Gastrocnemius medialis (tissue), 4 donors: ENCODE measurements at places on chromosomes 5 and 9. TPM values are rescaled to one million over a fixed set of nuclear protein-coding genes. Genes with fewer than 3 reads are reported as not detected.

DNA sequence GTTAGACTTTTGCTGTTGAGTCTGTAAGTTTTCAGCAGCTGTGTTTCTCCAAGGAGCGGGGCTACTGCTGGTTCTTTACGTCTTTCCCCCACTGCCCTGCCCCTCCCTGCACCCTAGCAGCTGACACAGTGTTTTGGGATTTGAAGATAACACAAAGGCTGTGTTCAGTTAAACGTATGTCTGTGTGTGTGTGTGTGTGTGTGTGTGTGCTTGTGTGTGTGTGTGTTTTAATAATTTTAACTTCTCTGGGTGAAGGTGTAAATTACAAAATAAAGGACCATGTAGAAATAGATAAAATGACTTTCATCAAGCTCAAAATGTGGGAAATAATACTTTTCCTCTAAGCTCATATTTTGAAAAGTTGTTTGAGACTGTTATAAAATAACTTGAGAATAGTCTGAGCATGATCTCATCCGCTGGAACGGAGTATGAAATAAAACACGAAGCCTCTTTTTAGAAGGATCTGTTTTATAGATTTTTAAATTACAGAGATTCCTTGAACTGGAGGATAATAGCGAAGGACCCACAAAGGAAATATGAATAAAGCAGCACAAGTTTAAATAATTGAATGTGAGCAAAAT is 10.9 kb downstream of the ABL1 start:
- DNase-seq, result no peak

DNA sequence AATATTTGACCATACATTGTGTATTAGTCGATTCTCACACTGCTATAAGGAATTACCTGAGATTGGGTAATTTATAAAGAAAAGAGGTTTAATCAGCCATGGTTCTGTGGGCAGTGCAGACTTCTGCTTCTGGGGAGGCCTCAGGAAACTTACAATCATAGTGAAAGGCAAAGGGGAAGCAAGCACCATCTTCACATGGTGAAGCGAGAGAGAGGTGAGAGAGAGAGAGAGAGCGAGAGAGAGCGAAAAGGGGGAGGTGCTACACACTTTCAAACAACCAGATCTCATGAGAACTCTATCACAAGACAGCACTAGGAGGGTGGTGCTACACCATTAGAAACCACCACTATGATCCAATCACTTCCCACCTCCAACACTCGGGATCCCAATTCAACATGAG is 4.1 kb upstream of the GRAMD2B start:
- no peak for DNase-seq

DNA sequence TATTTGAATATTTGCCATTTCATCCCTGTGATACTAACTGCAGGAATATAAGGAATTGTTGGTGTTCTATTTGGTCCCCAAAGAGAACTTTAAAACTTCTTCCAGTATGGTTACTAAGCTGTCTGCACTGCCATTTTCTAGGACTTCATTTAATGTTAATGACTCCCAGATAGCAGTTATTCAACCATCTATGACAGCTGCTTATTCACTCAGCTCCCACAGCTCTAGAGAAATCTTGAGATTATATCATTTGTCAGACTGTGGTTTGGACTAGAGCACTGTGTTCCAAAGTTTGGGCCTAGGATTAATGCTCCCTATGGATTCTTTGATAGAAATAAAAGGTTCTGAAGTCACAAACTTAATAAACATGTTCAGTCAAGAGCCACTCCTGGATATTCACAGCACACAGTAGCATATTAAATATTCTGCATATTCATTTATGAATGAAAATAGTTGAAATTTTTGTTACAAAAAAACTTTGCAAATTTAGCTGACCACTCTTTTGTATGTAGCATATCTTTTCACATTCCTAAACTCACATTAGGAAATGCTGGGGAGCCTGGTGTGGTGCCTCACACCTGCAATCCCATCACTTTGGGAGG is 173.7 kb downstream of the NFIB start:
- DNase-seq, result no peak

DNA sequence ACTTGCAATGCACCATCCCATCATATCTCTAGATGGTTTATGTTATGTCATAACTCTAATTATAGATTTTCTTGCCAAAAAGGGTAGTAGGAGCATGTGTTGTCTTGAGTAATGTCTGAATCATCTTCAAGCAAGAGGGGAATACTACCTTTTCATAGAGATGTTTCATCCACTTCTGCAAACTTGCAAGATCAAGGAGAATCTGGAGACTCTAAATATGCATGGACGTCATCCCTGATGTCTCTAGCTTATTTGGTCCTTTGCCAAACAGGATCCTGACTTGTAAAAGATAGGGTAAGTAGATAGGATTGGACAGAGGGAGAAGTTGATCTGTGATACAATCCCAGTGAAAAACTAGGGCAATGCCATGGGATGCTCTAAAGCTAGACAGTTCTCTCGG is 246.5 kb downstream of the DMRTA1 start:
- DNase-seq, result no peak

- DNase-seq, result no peak
These were observed 147.4 kb downstream of the TRIM36 start for GRCh38 chr5:115022303-115022702.

GRCh38 chr5:172437445-172438318 is 16.6 kb downstream of the SH3PXD2B start:
- DNase-seq, result peak; percentile 53

- DNase-seq, result no peak
These were observed 94.8 kb downstream of the ARRDC3 start for GRCh38 chr5:91288118-91288916.

DNA sequence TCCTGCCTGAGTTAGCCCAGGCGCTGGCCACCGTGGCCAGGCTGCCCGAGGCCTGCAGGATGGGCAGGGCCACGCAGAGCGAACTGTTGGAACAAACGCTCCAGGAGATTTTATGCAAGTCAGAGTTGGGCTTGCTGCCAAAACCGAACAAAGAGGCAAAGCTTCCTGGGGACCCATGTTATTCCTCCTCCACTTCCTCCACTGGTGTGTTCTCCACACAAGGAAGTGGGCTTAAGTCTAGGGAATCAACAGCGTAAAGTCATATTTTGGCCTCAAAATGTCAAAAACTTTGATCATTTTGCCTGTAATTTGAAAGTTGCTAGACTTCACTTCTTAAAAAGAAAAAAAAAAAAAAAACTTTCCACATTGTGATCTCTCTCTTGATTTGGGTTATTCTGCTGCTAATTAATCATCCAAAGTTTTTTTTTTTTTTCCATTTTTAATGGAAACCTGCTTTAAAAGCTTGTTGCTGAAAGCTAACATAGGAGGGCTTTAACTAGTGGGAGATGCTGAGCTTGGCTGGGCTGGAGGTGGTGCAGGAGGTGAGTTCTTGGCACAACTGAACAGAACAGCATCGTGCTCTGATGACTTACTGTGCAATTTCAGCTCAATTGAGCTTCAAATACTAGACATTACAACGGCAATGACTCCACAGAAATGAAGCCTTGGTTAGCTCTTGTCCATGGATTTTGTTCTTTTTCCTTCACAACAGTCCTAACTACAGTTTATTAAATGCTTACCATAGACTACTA is 73.0 kb downstream of the PTPDC1 start:
- peak; percentile 38 for DNase-seq

DNA sequence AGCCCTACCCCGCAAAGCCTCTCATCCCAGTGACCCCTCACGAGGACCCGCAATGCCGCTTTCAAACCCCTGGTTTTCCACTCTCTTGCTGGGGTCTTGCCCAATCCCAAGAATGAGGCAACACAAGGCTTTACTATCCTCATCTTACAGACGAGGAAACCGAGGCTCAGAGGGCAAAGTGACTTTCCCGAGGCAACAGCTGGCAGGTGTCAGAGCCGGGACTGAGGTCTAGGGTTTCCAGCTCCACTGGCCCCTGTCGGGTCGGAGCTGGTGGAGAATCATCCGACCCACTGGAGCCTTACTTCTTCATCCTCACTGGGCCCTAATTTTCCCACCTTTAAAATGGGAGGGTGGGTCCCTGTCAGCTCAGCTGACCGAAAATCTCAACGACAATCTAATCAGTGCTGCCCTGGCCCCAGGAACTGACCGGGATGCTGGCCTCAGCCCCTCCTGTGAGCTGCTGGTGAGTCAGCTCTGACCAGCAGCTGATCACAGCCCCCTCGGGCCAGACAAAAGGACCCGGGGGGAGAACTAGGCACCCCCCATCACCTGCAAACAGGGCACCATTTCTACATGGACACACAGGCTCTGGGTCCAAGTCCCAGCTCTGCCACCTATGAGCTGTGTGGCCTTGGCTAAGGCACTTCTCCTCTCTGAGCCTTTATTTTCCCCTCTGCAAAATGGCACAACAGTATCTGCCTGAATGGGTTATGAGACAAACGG is 72.7 kb upstream of the STXBP1 start:
- DNase-seq, result no peak

GRCh38 chr9:23842565-23843129 is 16.6 kb upstream of the ELAVL2 start:
- no peak for DNase-seq

GRCh38 chr9:96618209-96619123 is 1.2 kb downstream of the CDC14B start:
- peak; percentile 70 for DNase-seq

DNA sequence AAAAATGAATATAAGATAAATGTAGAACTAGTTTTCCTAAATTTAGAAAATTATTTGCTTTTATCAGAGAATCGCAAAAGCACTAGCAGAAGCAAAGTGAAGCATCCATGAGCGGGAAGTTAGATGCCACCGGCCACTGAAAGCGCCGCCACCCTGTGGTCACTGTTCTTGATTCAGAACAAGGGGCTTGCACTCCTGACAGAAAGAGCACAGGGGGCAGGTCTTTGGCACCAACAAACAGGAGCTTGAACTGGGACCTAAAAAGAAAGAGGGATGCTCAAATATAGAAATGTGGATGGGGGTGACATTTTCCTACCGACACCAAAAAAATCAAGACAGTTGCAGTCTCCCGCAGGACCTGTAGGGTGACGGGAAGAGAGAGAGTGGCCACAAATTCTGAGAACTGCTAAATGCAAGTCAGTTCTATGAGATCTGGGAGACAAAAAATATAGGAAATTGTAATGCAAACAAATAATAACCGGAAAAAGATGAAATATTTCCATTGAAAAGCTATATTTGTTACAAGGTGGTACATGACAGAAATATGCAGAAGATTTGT is 144.3 kb downstream of the CDH12 start:
- DNase-seq, result no peak

GRCh38 chr9:84139296-84140070 is 158.9 kb downstream of the RMI1 start:
- peak; percentile 15 for DNase-seq

DNA sequence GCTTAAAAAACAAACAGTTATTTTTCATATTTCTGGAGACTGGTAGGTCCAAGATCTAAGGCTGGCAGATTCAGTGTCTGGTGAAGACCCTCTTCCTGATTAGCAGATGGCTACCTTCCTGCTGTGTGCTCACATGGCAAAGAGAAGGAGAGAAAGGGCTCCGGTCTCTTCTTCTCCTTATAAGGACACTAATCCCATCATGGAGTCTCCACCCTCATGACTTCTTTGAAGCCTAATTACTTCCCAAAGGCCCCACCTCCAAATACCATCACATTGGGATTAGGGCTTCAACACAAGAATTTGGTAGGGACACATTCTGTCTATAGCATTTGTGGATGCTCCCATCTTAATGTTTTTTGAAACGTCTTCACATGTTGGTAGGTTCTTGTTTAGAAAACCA is 391.1 kb downstream of the TMEM161B start:
- no peak for DNase-seq

GRCh38 chr9:71763832-71764231 is 4.5 kb downstream of the CEMIP2 start:
- DNase-seq, result no peak

Gene LRRC70
- total RNA-seq, result 1.4 TPM

Gene F12
- total RNA-seq, result 0.36 TPM

Gene PCDHGA6
- 1.6 TPM for total RNA-seq

Gene PDZD2
- total RNA-seq, result 3.8 TPM
